T-helper 2 cell (primary cell): ENCODE measurements at places on chromosomes 7 and 10.

DNA sequence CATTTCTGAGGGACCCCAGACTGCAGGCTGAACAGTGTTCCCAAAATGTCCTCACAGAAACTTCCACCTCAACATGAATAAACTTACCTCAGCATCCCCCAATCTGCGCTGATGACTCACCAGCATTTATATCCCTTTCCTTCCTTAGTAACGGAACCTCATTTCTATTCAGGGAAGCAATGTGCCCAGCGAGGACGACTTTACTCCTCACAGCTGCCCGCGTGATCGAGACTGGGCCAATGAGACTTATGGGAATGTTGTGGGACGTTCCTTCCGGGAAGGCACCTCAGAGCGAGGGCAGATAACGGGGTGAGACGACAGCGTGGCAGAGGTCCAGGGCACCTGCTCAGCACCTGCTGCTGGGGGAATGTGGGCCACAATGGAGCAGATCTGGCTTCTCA is 73.1 kb upstream of the CAMK2B start:
- DNase-seq = no peak

GRCh38 chr7:100456562-100456961 is 7.5 kb downstream of the SPACDR start:
- no peak for DNase-seq

GRCh38 chr7:68622500-68622899 is 975.8 kb upstream of the AUTS2 start:
- DNase-seq = no peak

GRCh38 chr10:79488336-79488735 is 24.0 kb upstream of the EIF5AL1 start:
- DNase-seq = no peak

- no peak for DNase-seq
Observed at GRCh38 chr10:69752479-69752878, 49.2 kb upstream of the COL13A1 start.

- no peak for DNase-seq
Observed at GRCh38 chr7:2503056-2503941, 16.3 kb upstream of the LFNG start.

DNA sequence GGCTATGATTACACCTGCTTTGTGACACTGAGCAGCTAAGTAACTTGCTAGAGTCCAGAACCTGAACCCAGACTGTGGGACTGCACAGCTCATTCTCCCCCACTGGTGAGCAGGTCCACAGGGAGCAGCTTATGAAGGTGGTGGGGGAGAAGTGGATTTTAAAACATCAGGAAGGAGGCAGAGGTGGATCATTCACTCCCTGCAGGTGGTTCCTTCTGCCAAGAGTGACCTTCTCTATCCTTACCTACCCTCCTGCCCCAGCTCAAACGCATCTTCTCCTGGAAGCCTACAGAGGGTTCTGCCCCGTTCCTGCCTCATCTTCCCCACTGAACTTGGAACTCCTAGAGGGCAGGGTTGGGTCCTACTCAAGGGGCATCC is 539 bp upstream of the FAM241B start:
- DNase-seq = no peak

GRCh38 chr7:157570531-157571200 is 233.9 kb downstream of the DNAJB6 start:
- peak; percentile 79 for DNase-seq

GRCh38 chr10:48818081-48818480 is 121.6 kb downstream of the LRRC18 start:
- no peak for DNase-seq

DNA sequence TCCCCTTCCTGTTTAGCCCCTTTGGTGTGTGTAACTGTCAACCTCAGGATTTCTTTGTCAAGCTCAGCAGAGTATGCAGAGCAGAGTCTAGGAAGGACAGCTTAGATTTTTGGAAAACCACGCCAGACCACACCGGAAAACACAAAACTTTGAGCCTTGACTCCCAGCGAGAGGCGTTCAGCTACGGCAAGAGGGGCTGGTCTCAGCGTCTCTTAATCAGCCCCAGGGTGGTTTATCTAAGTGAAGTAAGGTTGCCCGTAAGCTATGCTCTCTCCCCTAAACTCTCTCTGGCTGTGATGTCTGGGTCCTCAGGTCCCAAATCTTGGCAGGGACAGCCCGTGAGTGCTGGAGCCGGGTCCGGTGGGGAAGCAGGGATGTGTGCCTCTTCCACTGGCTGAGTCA is 230.9 kb downstream of the KLF6 start:
- no peak for DNase-seq

DNA sequence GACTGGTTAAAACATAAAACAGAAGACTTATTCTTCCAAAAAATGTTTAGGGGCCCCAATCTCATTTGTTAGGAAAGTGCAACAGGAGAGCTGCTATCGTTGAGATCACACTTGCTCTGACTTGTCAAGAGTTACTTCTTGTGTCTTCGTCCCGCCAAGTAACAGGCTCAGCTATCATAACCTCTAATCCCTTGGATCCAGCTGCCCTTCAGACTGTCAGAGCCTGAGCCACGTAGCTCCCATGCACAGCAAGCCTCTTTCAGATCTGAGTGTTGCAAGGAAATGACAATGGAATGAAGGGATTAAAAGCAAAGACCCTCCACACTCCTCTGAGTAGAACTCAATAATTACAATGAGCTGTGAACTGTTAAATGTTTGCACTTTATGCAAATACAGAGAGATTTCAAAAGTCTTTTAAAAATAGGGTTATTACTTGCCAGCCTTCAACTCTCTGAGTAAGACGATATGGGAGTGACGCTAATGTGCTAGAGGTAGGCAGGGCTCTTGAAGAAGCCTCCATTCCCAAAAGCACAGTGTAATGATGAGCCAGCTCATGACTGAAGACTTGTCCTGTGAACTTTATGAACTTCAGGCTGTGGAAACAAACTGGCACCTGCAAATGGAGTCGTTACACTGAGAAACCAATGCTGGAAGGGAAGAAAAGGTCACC is 28.4 kb upstream of the CDK13 start:
- no peak for DNase-seq

GRCh38 chr10:114908896-114909295 is 29.1 kb upstream of the TRUB1 start:
- no peak for DNase-seq

DNA sequence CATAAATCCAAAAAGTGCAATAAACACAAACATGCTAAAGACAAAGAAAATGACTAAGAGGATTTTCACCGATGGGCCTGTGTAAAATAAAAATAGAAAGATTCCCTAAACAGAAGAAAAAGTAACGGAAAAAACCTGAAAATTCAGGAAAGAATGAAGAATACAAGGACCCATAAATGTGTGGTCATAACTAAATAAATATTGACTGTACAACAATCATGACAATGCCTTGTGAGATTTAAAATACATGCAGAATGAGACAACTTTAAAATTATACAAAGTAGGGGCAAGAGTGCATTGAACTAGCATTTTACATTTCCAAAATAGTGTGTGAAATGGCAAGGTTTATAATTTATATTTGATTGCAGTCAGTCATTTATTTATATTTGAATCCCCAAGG is 409.1 kb upstream of the ANKRD30A start:
- DNase-seq = no peak

GRCh38 chr7:85094046-85094725 is 92.7 kb downstream of the SEMA3D start:
- no peak for DNase-seq

DNA sequence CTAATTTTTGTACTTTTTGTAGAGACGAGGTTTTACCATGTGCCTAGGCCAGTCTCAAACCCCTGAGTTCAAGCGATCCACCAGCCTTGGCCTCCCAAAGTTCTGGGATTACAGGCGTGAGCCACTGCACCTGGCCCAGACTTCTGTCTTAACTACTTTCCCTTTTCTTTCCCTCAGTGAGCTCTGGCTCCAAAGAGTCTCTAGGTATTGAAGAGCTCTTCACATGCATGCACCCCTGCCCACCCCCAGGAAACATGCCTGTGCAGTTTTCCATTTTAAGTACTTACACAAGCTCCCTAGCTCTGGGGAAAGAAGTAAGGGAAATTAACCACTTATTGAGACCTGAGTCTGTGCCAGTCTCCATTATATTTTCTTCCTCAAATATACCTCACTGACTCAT is 2.0 kb downstream of the MYOZ1 start:
- no peak for DNase-seq

DNA sequence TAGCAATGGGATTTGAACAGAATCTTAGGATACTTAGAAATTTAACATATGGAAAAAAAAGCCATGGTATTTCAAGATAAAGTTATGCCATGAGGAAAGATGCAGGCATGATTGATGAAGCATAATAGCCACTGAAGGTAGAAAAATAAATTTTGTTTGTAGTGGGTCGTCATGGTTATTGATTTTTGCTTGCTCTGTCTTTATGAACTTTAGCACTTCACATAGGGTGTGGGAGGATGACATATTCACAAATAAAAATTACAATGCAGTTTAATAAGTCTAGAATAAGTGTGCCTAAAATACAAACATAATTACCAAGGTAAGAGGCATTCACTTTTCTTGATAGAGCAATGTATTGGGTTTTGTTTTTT is 129.1 kb upstream of the SEMA3E start:
- DNase-seq = no peak

- no peak for DNase-seq
Observed at GRCh38 chr7:100572281-100572948, 1.3 kb downstream of the SAP25 start.

DNA sequence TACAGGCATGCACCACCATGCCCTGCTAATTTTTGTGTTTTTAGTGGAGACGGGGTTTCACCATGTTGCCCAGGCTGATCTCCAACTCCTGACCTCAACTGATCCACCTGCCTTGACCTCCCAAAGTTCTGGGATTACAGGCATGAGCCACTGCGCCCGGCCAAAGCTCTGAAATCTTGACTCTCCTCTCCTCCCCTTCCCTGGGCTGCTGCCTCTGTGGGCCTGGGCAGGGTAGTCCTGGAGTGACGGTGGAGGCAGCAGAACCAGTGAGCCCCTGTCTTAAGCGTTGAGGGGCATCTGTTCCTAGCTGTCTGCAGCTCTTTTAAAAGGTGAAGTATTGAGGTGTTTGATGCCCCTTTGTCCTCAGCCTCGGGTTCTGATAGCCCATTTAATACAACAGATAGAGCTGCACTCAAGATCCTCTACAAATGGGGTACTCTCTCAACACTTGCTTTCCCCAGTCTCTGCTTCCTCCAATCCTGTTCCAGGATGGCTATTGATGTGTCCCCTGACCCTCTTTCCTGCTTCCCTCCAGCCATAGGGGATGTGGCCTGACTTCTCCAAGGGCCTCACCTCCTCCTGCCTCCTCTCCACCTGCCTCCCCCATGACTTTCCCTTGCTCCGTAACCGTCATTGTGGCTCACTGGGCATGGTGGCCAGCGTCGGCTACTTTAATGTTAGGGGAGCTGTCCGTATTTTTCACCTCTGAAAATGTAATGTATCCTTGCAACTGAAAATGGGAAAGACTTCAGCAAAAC is 442.5 kb downstream of the GLRX3 start:
- DNase-seq = no peak

DNA sequence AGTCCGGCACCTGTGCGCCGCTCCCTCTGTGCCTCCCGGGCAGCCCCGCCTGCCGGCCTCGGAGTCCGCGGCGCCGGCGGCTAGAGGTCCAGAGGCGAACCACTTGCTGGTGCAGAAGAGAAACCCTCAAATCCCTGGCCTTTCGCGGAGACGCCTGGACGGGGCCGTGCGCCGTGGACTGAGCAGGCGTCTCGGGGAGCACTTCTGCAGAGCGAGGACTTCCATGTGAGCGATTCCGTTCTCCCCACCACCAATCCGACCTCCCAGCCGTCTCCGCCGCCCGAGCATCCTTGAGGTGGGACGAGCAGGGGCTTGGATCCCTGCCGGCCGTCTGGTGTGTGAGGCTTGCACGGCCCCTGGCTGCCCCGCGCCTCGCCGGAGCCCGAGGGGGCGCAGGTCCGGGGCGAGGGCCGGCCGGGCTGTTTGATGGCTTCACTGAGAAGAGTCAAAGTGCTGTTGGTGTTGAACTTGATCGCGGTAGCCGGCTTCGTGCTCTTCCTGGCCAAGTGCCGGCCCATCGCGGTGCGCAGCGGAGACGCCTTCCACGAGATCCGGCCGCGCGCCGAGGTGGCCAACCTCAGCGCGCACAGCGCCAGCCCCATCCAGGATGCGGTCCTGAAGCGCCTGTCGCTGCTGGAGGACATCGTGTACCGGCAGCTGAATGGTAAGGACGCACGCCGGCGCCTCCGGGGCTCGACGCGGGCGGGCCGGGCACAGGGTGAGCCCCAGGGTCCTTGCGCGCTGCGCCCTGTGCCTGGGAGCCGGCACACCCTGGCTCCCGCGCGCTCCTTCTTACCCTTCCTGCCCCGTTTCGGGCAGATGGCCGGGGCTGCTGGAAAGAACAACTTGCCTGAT is 660 bp downstream of the GALNT17 start:
- no peak for DNase-seq

GRCh38 chr10:30456266-30456665 is 22.3 kb downstream of the MAP3K8 start:
- DNase-seq = peak; percentile 19

GRCh38 chr7:101172854-101173751 is 7.0 kb downstream of the NAT16 start:
- DNase-seq = no peak

- DNase-seq = no peak
Observed at GRCh38 chr10:73182568-73182967, 14.6 kb downstream of the FAM149B1 start.

- DNase-seq = peak; percentile 70
Observed at GRCh38 chr7:117127585-117128168, 174.4 kb downstream of the ST7 start.

DNA sequence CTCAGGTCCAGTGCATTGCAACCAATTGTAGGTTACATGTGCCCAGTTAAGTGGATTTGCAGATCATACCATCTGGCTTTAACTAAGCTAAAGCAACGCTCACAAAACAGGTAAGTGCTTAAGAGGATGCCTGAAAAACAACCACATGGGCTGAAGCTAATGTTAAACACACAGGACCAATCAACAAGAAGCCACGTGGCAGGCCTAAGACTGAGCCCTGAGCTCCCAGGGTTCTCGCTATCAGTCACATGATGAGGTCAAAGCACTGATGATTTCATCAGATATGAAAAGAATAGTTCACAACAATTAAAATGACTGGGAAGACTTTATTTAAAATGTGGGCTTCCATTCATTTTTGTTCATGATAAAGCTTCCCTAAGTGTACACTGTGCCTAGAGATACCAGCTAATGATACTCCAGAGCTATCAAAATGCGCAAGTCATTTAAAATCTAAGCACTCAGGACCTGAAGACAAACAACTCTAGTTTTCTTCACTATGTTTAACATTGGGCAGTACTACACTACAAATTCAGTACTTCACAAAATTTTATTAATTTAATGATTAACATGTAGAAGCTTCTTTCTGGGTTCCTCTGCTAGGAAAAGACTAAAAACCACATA is 90.6 kb downstream of the PIP4K2A start:
- no peak for DNase-seq

- no peak for DNase-seq
Observed at GRCh38 chr10:89129911-89130310, 77.2 kb downstream of the CH25H start.
